ENCODE measurements at places on chromosomes 16 and 17.

DNA sequence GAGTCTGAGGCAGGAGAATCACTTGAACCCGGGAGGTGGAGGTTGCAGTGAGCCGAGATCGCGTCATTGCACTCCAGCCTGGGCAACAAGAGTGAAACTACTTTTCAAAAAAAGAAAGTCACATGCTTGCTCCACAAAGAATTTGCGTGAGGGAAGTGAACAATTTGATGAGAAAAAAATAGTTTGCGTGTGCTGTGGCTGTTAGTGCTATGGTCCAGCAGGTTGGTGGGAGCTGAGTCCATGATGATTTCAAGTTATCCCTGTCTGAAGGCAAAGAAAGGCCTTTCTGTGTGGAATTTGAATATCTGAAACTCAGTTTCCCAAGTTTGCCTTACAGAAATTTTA is 21.0 kb downstream of the PRCD start:
- DNase-seq = no peak

DNA sequence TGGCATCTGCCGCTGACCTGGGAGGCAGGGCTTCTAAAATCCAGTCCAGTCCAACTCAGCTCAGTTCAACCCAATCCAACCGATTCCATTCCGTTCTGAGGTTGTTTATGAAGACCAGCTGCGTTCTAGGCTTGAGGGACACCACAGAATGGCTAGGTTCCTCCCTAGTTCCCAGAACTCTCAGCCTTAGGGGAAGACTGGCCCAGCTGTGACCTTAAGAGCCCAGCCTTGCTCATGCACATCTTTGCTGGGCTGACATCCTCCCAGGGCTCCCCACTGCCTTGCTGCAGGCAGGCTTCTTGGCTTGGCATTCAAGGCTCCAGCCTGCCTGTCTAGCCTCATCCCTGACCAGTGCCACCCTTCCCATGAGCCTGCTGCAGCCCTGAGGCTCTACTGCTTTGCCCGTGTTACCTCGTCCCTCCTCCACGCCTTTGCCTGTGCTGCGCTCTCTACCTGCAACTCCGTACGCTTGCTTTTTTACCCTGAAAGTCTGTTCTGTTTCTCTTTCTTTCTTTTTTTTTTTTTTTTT is 7.9 kb downstream of the SLC12A3 start:
- no peak for DNase-seq

DNA sequence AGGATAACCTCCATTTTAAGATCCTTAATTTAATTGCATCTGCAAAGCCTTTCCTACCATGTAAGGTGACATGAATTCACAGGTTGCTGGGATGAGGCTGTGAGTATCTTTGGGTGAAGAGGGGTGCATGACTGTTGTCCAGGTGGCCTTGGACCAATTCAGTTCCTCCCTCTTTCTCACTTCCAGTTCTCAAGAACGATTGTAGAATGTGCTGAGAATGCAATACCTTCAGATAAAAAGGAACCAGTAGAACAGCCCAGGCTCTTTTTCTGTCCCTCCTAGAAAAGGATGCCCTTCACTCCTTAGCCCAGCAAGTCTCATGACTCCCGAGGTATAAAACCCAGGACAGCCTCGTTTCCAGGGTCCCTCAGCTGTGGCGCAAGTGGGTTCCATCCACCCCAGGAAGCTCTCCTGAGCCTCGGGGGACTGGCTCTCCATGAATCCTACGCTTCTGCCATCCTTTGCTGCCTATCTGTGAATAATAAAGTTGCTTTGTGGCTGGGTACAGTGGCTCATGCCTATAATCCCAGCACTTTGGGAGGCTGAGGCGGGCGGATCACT is 61.6 kb upstream of the FA2H start:
- DNase-seq = no peak

DNA sequence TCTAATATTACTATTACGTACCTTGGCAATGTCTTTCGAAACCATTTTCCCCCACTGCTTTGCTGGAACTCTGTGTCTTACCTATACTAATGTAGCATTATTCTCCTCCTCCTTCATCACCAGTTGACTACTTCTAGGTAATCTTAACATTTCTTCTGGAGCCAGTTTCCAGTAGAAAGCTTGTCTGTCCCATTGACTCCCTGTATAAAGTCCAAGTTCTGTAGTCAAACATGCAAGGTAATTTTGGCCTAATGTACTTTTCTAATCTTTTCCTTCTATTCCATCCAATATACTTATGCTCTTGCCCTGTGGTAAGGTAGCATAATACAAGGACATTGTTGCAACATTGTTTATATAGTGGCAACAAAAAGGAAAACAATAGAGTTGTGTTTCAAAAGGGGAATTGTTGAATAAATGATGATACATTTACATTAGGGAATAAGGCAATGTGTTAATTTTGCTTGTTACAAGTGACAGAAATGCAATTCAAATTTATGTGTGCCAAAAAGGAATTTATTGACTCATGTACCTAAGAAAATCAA is 27.9 kb downstream of the OMG start:
- DNase-seq = no peak

- no peak for DNase-seq
Measured at GRCh38 chr17:83029571-83029970, 49.8 kb upstream of the METRNL start.

GRCh38 chr17:51629232-51629631 is 368.9 kb downstream of the UTP18 start:
- DNase-seq = no peak

DNA sequence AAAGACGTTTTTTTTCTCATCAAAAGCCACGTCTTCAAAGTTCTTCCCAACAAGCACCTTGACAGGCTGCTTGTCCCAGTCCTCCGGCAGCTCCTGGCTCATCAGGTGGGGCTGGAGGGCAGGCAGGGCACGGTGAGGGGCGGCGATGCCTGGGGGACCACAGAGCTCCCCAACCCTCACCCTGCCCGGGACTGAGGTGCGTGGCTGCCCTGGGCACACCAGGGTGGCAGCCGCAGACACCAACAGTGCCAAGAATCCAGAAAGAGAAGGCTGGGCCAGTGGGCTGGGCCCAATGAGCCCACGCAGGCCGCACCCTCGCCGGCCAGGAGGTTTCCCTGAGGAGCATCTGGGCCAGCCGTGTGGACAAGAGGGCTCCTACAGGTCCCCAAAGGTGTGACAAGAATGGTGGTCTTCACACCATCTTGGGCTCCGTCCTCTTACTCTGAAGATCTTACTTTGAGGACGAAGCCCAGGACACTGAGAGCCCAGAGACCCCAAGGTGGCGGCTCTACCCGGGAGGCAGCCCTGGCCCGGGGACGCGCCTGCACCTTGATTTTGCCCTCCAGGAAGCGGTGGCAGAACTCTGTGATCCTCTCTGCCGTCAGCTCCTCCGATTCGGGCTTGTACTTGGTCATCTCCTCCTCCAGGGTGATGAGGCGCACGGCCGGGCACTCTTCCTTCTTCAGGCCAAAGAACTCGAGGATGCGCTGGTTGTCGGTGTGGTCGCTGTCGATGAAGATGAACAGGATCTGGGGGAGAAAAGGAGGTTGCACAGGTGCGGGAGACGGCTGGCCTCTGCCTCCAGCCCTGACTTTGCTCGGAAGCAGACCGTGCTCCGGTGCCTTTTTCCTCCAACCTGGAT is 11.3 kb upstream of the PPP1R27 start:
- no peak for DNase-seq

GRCh38 chr17:62931101-62931500 is 34.9 kb upstream of the TANC2 start:
- DNase-seq = no peak

- no peak for DNase-seq
Measured at GRCh38 chr17:81386646-81387099, 8.6 kb upstream of the BAHCC1 start.

DNA sequence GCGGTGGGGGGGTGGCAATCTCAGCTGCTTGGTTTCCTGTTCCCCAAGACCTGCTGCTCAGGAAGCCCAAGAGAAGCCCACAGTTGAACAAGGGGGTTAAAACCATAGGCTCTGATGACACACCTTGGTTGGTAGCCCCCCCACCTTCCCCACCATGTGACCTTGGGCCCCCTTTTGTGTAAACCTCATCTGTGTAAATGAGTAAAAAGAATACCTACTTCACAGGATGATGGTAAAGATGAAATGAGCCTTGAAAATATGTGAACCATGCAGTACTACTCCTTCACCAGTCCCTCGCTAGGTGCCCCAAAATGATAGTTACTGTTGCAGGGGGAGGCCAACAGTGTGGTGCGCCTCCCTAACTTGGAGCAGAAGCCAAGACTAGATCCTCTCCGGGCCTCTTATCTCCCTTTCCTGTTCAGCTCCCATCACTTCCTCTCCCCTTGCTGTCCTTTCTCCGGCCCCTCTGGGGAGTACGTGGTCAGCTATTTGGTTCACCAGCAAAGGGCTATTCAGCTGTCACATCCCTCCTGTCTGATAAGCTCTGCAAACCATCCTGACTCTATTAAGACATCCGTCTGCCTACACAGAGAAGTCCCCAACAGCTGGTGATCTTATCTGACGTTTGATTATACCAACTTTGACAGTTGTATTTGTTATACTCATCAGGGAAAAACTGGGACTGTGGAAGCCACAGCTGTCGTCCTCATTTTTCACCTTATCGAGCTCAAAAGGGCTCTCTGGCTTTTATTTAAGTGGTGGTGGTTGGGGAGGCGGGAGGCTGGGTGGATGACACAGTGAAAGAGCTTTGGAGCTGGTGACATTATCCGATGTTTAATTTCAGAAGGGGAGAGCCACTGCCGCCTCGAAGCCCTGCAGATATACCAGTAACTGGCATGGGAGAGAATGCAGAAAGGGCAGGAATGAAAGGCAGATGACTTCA is 19.9 kb downstream of the DCAKD start:
- no peak for DNase-seq

GRCh38 chr17:58268774-58269556 is 11.8 kb downstream of the MPO start:
- no peak for DNase-seq

GRCh38 chr16:56603589-56603988 is 4.8 kb upstream of the MT2A start:
- no peak for DNase-seq

DNA sequence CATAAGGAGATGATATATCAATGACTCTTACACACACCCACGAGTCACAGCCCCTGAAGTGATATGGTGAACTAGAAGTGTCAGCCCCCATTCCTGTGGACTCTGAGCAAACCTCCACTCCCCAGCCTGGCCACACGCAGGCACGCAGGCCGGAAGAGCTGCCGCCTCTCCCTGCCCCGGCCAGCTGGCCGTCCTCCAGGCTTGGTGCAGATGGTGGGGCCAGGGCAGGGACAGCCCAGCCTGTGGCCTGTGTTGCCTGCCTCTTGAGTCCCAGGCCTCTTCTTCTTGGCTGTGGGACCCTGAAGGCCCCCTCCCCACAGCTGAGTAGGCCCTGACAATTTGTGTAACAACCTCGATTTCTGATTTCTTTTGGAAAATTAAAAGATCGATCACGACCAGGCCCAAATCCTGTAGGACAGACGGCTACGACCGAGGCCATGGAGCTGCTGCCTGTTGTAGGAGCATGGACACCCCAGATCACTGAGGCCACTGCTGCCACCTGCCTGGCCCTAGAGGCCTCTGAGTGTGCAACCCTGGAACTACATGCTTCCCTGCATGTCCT is 10.0 kb upstream of the MPRIP start:
- no peak for DNase-seq

GRCh38 chr16:10497132-10498101 is 83.0 kb downstream of the EMP2 start:
- no peak for DNase-seq

DNA sequence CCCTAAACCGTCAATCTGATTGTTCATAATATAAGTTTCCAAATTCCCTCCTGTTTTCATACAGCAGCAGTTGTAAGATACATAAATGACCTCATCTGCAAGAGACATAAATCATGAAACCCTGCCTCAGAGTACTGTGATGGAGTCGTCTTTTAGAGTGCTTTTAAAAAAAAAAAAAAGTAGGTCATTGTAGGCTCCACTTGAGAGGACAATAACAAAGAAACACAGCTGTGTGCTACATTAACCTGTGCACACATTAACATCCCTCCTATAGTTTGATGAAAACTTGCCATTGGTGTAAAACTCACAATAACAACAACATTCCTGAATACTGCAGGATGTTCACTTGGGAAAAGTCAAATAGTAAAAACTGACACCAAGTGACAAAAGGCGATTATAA is 56.5 kb downstream of the XPO6 start:
- no peak for DNase-seq

GRCh38 chr17:19237389-19238166 is 412 bp downstream of the EPN2 start:
- DNase-seq = no peak

DNA sequence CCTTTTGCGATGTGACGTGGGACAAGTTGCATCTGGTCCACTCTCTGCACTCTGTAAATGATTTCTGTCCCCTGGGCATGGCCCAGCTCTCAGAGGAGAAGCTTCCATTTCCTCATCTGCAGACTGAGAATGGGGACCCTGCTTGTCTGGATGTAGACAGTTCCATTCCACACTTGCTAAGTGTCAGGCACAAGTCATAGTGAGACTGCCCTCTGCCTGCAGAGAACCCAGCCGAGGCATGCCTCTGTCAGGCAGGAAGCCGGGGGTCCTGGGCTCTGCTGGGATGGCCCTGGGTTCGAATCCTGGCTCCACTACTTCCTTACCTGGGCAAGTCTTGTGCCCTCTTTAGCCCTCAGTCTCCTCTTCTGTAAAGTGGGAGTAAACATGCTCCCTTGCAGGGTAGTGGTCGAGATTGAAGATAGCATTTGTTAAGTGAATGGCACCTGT is 4.1 kb downstream of the MAP2K3 start:
- DNase-seq = no peak

GRCh38 chr17:59399914-59400313 is 68.5 kb downstream of the YPEL2 start:
- DNase-seq = no peak

- DNase-seq = no peak
Measured at GRCh38 chr17:50114849-50115357, 15.1 kb downstream of the SAMD14 start.

- no peak for DNase-seq
Measured at GRCh38 chr17:6574687-6575595, 18.6 kb upstream of the PITPNM3 start.

GRCh38 chr17:9211133-9211765 is 189.9 kb downstream of the NTN1 start:
- DNase-seq = no peak

DNA sequence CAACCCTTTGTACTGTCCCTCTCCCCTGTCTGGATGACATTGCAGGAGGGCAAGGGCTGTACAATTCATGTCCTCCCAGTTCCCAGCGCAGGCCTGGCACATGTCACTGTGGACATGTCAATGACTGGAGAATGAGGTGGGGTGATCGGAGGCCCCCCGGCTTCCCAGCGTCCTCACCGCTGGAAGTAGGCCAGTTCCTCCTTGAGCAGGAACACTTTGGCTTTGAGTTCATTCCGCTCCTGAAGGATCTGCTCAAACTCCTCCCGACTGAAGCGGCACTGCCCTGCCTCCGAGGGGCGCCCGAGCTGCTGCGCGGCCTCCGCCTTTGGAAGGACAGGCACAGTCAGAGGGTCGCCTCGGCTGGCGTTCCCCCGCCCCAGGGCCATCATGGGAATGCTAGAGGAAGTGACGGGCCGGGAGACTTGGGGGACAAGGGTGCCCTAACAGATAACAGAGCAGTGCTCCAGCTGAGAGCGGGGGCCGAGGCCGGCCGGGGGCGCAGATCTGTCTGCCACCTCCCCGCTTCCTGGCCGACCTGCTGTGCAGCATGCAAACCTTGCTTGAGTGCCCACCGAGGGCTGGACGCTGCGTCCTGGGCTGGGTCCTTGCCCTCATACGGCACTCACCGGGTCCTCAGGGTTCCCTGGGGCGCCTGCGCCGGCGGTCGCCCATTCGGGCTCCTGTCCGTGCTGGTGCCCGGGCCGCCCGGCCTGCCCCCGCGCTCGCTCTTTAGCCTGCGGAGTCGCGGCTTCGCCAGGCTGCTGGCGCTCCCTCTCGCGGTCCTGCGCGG is 1.3 kb downstream of the RILP start:
- DNase-seq = no peak

Measured in right renal pelvis (tissue), 4 donors.